ENCODE measurements at places on chromosomes 2 and 18.
A peak's percentile ranks its signal among the peaks of the same experiment; 100 is the strongest.

DNA sequence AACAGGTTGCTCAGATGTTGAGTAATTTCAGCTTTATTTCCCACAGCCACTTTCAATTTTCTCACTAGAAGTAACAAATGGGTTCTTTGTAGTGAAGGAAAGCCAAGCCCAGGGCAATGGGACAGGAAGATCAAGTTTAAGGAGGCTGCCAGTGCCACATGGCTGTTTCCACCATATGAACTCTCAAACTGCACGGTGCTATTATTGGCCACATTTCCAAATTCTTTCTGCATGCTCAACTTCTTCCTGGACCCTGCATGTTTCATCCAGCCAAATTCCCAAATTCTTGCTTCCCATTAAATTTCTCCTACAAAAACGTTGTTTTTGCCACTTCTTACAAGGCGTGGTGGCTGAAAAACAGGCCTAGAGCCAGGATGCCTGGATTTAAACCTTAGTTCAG, 193.3 kb upstream of the SPHKAP start:
- no peak for DNase-seq

DNA sequence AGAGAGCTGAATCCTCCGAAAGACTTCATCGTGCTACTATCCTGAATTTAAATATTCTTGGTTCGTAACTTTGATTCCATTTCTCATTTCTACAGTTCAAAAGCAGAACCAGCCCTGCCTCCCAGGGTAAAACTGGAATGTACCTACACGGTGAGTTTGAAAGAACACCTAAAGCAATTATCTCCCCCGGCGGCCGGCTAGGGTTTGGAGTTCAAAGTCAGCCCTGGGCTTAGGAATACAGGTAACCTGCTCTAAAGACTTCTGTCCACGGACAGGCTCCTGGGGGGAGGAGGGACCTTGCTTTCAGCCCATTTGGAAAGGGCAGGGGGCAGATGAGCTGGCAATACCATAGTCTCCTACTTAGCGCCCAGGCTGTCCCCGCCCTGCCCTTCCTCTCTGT, 32.3 kb downstream of the CYP27C1 start:
- DNase-seq = no peak

DNA sequence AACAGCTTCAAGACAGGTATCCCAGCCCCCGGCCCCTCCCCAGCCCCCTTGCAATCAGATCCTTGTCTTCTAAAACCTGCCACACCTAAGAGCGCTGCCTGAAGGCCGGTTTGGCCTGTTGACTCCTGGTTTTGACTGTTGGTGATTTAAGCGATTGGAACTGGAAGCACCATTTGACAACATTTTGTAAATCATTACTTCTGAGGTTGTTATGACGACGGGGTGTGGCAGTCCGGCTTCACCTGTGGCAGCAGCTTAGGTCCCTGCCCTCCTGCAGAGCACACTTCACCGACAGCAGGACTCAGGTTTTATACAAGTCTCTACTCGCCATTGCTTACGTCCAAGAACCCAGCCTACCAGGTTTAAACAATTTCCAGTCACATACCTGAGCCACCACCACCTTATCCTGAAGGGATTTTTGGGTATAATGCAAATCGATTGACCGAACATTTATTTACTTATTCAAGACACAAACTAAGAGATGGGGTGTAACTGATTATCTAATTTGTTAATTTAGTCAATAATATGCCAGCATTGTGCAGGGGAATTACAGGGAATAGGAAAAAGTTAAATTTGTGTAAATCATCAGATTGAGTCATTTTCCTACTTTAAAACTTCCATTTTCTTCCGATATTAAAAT, 707 bp upstream of the DGUOK start:
- peak; percentile 23 for DNase-seq

GRCh38 chr2:158926478-158926948, 41.9 kb upstream of the TANC1 start:
- DNase-seq = no peak

GRCh38 chr2:96685577-96686459, 43.3 kb downstream of the FER1L5 start:
- no peak for DNase-seq
